Inflammatory macrophage (primary cell): ENCODE measurements at places on chromosomes 6 and 20.

GRCh38 chr6:73514746-73515110 is 6.1 kb downstream of the EEF1A1 start:
- no peak for DNase-seq

DNA sequence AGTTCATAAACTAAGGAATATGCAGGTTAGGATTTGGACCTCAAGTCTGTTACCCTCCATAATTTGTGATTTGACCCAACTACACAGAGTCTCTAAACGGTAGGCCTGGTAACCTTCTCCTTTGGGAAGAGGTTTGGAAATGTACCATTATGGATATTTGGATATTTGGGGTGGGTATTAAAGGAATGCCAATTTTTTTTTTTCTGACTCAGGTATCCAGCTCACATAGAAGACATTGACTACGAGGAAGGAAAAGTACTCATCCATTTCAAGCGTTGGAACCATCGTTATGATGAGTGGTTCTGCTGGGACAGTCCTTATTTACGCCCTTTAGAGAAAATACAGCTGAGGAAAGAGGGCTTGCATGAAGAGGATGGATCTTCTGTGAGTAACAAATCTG is 70.5 kb downstream of the PHF20 start:
- no peak for DNase-seq

GRCh38 chr6:39964094-39964493 is 29.8 kb upstream of the MOCS1 start:
- no peak for DNase-seq

DNA sequence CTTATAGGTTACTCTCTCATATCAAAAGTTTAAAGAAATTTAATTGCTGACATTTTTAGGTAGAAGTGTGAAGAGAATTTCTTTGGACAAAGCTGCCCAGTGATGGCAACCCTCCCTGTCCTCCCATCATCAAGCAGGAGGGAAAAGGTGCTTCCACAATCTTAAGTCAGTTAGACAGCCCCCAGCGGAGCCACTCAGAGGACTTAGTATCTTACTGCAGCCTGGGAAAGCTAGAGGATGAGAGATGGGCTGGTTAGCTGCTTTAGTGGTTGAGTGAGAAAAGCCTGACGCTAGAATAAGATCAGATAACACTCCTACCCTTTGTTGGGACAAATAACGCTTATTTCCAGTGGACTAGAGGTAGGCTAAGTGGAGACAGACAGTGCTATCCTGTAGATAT is 227.1 kb downstream of the RFPL4B start:
- no peak for DNase-seq
